ENCODE measurements at places on chromosomes 7 and 10.

- DNase-seq, result no peak
These were observed 64.4 kb downstream of the SEPTIN7 start for GRCh38 chr7:35865287-35865686.

DNA sequence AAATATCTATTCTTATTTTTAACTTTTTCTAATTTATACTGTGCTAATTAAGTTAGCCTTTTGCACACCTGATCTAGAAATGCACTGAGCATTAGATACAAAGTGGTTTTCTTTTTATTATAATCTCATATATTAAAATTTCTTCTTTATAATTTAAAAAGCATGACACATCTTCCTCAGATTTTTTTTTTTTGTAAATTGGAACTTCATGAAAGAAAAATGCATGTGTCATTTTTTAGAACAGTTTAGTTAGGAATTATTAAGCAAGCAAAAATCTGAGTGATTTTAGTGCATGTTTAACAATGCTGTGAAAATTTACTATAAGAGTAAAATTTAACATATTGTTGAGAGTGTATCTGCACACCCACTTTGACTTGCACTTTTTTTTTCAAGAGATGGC is 367.9 kb downstream of the TFEC start:
- no peak for DNase-seq

- no peak for DNase-seq
These were observed 309.8 kb upstream of the KIAA1217 start for GRCh38 chr10:23899166-23899565.

DNA sequence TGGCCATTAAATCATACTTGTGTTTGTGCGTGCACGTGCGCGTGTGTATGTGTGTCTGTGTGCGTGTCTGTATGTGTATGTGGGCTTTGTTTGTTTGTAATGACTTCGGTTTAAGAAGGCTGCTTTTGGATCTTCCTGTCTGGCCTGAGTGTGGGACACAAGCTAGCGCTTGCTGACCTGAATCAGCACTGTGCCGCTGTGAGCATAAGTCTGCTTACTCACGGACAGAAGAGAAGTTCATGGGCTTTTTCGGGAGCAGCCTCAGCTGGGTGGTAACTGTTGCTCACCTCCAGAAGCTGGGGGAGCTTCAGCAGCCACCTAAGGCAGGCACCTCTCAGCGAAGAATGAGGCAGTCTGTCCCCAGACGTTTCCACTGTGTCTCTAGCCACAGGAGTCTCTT is 56.1 kb upstream of the TRUB1 start:
- DNase-seq, result no peak

- DNase-seq, result no peak
These were observed 12.8 kb downstream of the ZC3HAV1L start for GRCh38 chr7:139023076-139023475.
